ENCODE measurements at places on chromosomes 6 and 20. TPM values are rescaled to one million over a fixed set of nuclear protein-coding genes. Genes with fewer than 3 reads are reported as not detected.

The PAX1 gene
- polyA plus RNA-seq: not detected

The CAPN11 gene
- 0.04 TPM for polyA plus RNA-seq

The GHRH gene
- not detected for polyA plus RNA-seq

The FRS3 gene
- 3.3 TPM for polyA plus RNA-seq

The OR2J3 gene
- polyA plus RNA-seq: not detected

The GRIK2 gene
- 30.0 TPM for polyA plus RNA-seq

The GPANK1 gene
- polyA plus RNA-seq: 12.6 TPM

The SLC17A1 gene
- not detected for polyA plus RNA-seq

The PAK5 gene
- polyA plus RNA-seq: not detected

The KCNG1 gene
- polyA plus RNA-seq: 18.2 TPM

The MEI4 gene
- not detected for polyA plus RNA-seq

The LHFPL5 gene
- not detected for polyA plus RNA-seq

DNA sequence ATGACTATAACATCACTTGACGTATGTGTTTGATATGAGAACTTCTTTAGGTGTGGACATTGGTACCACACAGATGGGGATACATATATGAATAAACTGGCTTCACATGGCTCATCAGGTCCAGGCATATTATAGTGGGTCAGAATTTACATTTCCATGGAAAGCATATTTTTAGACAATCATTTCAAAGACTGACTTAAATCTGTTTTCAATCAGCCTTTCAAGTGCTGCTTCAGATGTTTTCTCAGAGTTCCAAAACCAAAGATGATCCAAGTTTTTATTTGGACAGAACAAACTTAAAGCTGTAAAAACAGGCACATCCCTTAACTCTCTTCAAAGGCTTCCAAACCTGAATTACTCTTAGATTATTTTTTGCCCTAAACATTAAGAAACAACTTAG lies 88.1 kb downstream of the PRSS35 start:
- DNase-seq: no peak

GRCh38 chr20:34473262-34473883 lies 42.8 kb upstream of the DYNLRB1 start:
- DNase-seq: no peak

DNA sequence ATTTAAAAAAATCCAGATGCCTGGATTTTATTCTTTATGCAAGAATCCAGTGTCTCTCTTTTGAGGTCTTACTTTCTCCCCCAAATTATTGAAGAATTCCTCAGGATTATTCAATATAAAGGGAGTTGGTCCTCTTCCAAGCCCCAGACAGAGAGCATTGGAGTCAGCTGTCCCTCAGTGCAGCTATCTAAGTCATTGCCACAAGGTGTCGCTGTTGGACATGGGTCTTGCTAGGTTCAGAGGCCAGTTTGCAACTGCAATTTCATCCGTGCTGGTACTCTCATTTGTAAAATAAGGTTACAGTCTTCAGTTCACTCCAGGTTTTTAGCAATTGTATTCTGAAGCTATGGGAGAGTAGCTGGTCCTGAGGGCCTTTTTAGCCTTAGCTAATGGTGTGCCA lies 27.8 kb downstream of the CCN2 start:
- DNase-seq: no peak

DNA sequence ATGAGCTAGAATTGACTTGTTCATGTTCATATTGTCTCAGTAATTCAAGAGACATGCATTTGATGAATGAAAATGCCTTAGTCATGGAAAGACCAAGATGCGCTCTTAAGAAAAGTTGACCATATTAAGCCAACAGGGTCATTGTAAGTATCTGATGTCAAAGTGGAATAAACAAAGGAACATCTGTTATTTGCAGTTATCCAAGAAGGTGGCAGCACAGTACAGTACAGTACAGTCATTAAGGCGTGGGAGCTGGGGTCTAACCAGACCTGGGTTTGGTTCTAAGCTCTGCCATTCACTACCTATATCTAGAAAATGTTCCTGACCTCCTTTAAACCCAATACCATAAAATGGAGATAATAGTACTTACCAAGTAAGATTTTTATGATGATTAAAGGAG lies 178.1 kb downstream of the BACH2 start:
- no peak for DNase-seq

DNA sequence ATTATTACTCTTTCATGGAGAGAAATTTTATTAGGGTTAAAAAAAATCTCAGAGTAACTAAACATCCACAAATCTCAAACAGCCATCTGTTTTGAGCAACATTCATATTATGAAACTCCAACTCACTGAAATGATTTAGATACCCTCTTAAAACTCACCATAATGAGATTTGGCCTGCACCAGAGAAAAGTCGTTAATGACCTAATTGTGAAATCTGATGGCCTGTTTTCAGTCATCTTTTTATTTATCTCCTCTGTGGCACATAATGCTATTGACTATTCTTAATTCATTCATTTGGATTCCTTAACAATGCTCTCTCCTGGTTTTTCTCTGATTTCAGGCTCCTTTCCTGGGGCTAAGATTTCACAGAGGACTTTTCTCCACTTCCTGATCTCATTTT lies 192.7 kb downstream of the RNF144B start:
- no peak for DNase-seq

DNA sequence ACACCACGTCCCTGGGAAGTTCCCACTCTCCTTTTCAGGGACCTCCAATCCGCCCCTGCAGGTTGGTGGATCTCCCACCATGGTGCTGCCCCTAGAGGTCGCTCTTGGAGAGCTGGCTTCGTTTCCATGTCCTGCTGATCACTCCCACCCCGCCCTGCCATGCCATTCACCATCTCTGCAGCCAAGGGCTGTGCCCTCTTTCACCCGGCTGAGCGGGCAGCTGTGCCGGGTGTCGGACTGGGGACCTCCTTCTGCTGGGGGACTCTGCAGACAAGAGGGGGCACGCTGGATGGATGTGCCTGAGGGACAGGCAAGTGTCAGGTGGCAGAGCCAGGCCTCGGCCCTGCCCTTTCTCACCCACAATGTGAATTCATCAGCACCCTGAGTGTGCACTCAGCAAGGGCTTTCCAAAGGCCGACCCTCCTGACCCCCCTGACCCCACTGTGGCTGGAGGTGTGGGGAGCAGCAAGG lies 347.0 kb downstream of the CDH4 start:
- no peak for DNase-seq

GRCh38 chr6:7526755-7527154 lies 14.7 kb upstream of the DSP start:
- no peak for DNase-seq

DNA sequence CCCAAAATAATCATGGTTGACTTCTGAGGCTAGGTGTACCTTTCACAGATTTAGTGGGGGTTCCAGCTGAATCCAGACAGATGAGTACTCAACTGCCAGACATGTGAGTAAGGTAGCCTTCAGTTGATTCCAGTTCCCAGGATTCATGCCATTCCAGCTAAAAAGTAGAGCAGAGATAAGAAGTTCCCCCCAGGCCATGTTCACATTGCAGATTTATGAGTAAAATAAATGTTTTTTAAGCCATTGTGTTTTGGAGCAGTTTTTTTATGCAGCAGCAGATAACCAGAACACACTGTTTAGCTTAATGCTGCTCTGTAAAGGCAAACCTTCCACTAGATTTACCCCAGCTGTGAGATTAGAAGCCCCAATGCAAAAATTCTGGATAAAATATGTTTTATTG lies 245.0 kb downstream of the RFPL4B start:
- no peak for DNase-seq

DNA sequence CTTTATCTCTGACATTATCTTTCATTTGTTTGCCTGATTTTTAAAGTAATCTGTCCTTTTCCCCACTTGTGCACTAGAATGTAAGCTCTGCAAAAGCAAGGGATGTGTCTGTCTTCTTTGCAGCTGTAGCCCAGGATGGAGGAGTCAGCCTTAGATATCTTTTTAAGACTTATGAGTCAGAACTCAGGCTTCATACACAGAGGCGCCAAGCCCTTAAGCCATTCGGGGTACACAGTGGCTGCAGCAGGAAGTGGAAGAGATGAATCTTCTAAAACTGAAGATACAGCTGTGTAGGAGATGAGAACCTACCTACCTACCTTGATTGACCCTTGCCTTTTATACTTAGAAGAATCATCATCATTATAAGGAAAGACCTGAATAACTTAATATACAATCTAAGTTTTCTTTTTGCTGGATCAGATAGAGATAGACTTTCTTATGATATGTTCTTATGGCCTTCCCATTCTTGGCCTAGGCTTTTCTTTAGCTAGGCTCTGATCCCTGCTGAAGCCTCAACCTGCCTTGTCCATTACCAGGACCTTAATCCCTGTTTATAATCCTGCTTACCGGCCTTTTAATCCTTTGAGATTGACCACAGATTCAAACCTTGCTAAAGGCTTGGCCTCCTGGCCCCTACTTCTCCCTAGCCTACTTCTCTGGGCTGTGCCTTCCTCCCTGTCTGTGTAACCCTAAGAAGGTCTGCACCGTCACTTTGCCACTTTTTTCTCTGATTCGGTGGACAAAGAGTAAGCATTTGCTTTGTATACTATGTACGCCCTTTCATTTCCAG lies 304.5 kb downstream of the PRL start:
- peak; percentile 35 for DNase-seq

GRCh38 chr20:58024241-58024721 lies 204.2 kb downstream of the ANKRD60 start:
- DNase-seq: no peak

DNA sequence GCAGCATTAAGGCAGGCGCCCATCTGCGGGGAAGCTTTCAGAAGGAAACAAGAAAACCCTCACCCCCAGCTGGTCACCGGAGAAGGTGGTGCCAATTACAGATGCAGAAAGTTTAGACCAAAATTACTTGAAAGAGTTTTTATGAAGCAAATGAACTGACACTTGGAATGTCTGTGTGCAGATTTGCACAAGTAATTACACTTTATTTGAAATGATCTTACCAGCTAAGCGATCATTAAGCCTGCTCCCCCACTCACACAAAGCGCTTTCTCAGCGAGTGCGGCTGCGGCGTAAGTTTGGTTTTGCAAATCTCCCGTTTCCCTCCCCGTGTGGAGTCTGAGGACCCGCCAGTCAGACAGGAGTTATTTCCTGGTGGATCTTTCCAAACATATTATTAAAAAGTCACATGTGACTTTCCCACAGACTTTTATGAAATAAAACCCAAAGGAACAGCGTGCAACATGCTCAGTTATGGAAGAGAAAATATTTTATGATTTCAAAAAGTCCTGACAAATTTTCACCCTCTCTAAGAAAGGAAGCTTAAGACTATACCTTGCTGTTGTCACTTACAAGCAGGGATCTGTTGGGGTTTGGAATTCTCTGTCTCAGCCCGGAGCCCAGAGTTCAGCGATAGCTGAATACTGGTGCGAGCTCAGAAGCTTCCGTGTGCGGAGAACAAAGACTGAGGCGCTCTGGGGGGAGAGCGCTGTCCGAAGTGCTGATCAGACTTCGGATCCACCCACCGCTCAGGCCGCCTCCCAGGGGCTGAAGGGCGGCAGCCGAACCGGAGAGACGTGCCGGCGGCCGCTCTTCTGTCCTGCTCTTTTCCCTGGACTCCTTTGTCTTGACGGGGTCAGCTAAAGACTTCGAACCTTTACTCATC lies 2.7 kb upstream of the MYT1 start:
- no peak for DNase-seq
